ENCODE measurements at places on chromosomes 5 and 9.

GRCh38 chr5:32578363-32578762 is 7.0 kb upstream of the SUB1 start:
- no peak for DNase-seq

- DNase-seq: no peak
Observed at GRCh38 chr5:173278172-173278571, 43.2 kb upstream of the NKX2-5 start.

DNA sequence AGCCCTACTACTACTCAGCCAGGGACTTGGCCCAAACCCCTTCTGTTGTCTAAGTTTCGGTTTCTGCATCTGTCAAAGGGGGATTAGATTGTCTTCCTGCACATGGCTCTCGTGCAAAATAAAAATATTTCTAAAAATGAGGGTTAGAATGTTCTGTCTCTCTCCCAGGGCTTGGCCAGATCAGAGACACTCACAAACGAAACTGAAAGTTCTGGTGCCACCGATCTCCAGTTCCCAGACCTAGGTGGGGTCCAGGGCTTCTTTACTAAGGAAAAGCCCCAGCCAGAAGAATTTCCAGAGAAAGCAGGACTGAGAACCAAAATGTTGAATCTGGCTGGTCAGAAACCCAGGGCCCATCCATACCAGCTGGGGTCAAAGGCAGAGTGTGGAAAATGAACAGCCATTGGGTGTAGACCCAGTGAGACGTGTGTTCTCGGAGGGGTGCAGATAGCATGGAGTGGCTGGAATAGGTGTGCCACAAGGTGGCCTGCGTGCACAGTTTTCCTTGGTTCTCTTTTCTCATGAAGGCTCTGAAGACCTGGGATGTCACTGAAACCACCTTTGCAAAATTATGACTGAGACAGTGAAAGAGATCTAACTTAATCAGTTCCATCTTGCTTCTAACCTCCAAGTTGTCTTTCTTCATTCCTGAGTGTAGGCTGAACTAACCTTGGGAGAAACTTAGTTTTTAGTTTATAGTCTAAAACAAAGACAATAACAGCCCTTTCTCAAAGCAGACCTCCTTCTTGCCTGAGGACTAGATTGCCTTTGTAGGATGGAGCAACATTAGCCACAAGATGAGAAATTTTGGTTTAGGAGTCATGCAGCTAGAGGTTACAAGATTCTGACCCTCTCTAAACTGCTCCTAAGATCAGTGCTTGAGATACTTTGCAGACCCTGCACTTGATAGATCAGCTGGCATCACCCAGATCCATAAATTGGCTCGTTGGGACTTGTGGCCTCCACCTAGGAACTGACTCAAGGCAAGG is 2.3 kb upstream of the SLC23A1 start:
- DNase-seq: no peak

DNA sequence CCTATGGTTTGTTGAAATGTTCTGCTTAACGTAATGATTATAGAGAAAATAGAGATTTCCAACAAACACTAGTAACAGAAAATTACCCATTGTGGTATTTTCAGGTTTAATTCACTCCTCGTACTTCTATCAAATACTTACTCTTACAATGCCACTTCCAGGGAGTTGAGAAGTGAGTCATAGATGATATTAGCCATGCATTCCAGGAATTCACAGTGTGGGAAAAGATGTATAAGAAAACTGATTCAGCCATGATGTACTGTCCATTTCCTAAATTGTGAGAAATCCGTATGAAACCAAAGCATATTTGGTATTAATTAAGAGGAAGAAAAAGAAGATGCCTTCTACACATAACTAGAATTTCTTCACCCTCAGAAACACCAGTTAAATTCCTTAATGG is 1854.6 kb upstream of the WWC1 start:
- no peak for DNase-seq

DNA sequence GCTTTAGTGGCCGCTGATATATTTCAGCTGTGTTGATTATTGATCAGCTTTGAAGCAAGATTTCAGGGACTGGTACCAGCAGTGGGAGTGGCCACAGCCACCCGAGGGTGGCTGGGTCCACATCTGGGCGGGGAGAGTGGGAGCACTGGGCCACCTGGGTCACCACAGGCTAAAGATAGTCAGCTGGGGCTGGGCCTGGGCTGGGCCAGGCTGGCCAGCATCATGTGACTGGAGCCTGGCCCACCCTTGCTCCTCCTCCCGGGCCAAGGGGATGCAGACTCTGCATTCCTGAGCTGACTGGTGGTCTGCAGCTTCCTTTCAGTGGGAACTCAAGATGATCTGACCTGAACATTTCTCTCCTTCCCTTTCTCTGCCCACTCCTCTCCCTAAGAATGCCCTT is 27.1 kb downstream of the LARP1 start:
- DNase-seq: no peak

DNA sequence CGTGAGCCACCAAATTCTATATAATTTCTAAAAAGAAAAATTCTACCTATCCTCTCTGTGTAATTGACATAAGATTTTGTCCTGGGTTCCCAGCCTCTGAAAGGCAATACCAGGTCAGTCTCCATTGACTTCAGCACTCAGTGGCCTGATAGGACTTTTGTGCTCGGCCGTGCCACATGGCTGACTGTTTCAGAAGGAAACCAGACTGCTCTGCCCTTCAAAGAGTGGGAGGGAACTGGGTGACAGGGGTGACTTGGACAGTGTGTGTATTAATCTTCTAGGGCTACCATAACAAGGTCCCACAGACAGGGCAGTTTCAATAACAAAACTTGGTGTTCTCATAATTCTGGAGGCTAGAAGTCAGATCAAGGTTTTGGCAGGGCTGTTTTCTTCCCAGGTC is 43.0 kb downstream of the ARHGAP26 start:
- DNase-seq: no peak

DNA sequence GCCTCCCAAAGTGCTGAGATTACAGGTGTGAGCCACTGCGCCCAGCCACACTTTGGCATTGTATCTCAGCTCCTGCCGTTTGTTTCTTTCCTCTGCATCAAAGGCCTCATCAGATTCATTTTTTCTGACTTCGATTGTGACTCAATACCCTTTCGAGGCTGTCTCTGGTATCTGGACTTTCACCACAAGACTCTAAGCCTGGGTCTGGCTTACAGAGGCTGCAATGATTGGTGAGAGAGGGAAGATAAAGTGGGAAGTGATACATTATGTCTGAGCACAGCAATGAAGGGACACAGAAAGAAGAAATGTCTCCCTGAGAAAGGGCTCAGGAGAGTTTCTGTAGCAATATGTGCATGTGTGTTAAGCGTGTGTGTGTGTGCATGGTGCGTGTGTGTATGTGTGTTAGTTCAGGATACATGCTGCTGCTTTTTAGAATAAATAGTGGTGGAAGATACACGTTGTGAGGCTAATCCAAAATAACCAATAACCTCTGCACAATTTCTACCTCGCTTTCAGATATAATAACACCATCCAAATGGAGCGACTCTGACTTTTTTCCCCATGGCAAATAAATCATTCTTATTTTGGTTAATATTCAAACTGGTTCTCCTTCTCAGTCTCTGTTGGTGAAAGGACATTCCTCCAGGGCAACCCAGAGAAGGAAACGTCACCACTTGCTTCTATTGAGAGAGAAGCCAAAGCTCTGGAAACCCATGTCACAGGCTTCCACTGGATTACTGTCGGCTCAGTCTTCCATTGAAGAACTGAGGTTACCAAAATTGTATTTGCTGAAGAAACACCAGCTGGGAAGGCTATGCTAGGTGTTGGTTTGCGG is 8.1 kb upstream of the DAB2 start:
- no peak for DNase-seq

Measured in stimulated activated CD8-positive, alpha-beta memory T cell treated with anti-CD3 and anti-CD28 coated beads, Interleukin-7, amount 100 ng/mL, for 24 hours (primary cell).